ENCODE measurements at places on chromosomes 2 and 18. TPM values are rescaled to one million over a fixed set of nuclear protein-coding genes. Genes with fewer than 3 reads are reported as not detected.
A peak's percentile ranks its signal among the peaks of the same experiment; 100 is the strongest.

The FAM124B gene
- 2.6 TPM for total RNA-seq

The WNT6 gene
- total RNA-seq = 0.48 TPM

The PAPOLG gene
- 17.0 TPM for total RNA-seq

The DSC1 gene
- total RNA-seq = not detected

The MDH1B gene
- 2.0 TPM for total RNA-seq

The MPP4 gene
- 0.29 TPM for total RNA-seq

The SPC25 gene
- total RNA-seq = not detected

The CBLN2 gene
- not detected for total RNA-seq

The CCDC178 gene
- total RNA-seq = 4.6 TPM

- no peaks in the 10 kb centered on the region for H3K4me1 ChIP-seq
- no peak for DNase-seq
- H3K4me3 ChIP-seq = no peak overlapping the region
- H3K27ac ChIP-seq = no peak overlapping the region
- H3K36me3 ChIP-seq = no peaks in the 10 kb centered on the region
- H3K27me3 ChIP-seq = no peaks in the 10 kb centered on the region
These were observed 284.1 kb downstream of the PID1 start for GRCh38 chr2:228986961-228987360.

GRCh38 chr2:27264253-27264752 is 1.5 kb upstream of the SLC30A3 start:
- no peak for DNase-seq
- no peaks in the 10 kb centered on the region for H3K36me3 ChIP-seq
- no peak overlapping the region for H3K27ac ChIP-seq
- peaks cover 16% of the 10 kb centered on the region for H3K4me1 ChIP-seq
- peak overlapping the region; percentile 79 for H3K4me3 ChIP-seq

- H3K4me3 ChIP-seq = no peak overlapping the region
- no peak overlapping the region for H3K27ac ChIP-seq
- no peaks in the 10 kb centered on the region for H3K36me3 ChIP-seq
- H3K4me1 ChIP-seq = no peaks in the 10 kb centered on the region
- no peaks in the 10 kb centered on the region for H3K27me3 ChIP-seq
These were observed 477.8 kb upstream of the GCFC2 start for GRCh38 chr2:76188334-76189008.

DNA sequence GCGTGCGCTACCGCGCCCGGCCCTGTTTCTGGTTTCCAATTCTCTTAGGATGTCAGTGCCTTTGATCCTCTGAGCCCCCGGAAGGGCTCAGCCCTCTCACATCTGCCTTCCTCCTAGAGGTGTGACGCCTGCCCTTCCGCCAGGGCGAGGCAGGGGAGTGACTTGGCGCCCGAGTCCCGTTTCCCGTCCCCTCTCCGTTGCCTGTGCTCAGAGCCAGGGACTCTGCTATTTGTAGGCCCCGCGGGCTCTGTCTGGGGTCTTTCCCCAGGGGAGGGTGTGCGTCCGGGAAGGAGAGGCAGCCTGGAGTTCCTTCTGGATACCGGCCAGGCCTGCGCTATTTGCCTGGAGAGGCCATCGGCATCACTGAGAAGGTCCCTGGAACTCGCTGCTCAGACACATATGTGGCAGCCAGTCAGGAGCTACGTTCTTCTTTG is 103.7 kb upstream of the TAF1B start:
- H3K36me3 ChIP-seq = no peaks in the 10 kb centered on the region
- H3K4me3 ChIP-seq = peak overlapping the region; percentile 31
- no peaks in the 10 kb centered on the region for H3K27me3 ChIP-seq
- DNase-seq = no peak
- no peaks in the 10 kb centered on the region for H3K4me1 ChIP-seq
- H3K27ac ChIP-seq = peak overlapping the region; percentile 64

GRCh38 chr2:239916205-239917124 is 108.7 kb downstream of the NDUFA10 start:
- no peak overlapping the region for H3K27ac ChIP-seq
- no peaks in the 10 kb centered on the region for H3K4me1 ChIP-seq
- no peaks in the 10 kb centered on the region for H3K36me3 ChIP-seq
- no peak for DNase-seq

GRCh38 chr2:162084536-162084935 is 10.5 kb upstream of the DPP4 start:
- H3K4me3 ChIP-seq = no peak overlapping the region
- H3K36me3 ChIP-seq = no peaks in the 10 kb centered on the region

DNA sequence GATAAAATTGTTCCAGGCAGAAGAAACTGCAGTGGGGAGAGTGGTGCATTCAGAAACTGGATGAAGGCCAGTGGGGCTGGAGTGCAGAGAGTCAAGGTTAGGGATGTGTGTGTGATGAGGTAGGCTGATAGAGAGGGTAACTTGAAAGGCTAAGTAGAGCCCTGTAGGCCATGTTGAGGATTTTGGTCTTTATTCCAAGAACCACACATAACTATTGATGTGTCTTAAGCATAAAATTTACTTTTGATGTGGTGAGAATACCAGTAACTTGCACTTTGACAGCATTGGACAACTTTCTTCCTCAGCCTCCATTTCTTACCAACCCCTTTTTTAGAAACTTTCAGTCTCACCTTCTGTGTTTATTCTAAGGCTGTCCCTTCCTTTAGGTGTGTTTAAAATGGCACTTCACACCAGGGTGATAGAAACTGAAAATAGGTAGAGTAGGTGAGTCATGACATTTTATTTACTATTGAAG is 22.6 kb downstream of the MTX2 start:
- H3K4me1 ChIP-seq = no peaks in the 10 kb centered on the region
- H3K27me3 ChIP-seq = no peaks in the 10 kb centered on the region
- no peak for DNase-seq
- no peaks in the 10 kb centered on the region for H3K36me3 ChIP-seq
- no peak overlapping the region for H3K4me3 ChIP-seq
- no peak overlapping the region for H3K27ac ChIP-seq

- H3K27me3 ChIP-seq = no peaks in the 10 kb centered on the region
- H3K4me1 ChIP-seq = no peaks in the 10 kb centered on the region
- H3K4me3 ChIP-seq = no peak overlapping the region
- no peak for DNase-seq
These were observed 161.0 kb downstream of the RNF152 start for GRCh38 chr18:61731693-61732376.

- no peak overlapping the region for H3K4me3 ChIP-seq
- no peak for DNase-seq
- H3K27ac ChIP-seq = no peak overlapping the region
- H3K4me1 ChIP-seq = no peaks in the 10 kb centered on the region
- no peaks in the 10 kb centered on the region for H3K27me3 ChIP-seq
- H3K36me3 ChIP-seq = no peaks in the 10 kb centered on the region
These were observed 124.3 kb upstream of the FOSL2 start for GRCh38 chr2:28268386-28268785.

GRCh38 chr18:5772306-5773105 is 122.8 kb downstream of the TMEM200C start:
- peak overlapping the region; percentile 28 for H3K4me3 ChIP-seq
- H3K36me3 ChIP-seq = no peaks in the 10 kb centered on the region
- H3K27me3 ChIP-seq = no peaks in the 10 kb centered on the region
- DNase-seq = no peak

DNA sequence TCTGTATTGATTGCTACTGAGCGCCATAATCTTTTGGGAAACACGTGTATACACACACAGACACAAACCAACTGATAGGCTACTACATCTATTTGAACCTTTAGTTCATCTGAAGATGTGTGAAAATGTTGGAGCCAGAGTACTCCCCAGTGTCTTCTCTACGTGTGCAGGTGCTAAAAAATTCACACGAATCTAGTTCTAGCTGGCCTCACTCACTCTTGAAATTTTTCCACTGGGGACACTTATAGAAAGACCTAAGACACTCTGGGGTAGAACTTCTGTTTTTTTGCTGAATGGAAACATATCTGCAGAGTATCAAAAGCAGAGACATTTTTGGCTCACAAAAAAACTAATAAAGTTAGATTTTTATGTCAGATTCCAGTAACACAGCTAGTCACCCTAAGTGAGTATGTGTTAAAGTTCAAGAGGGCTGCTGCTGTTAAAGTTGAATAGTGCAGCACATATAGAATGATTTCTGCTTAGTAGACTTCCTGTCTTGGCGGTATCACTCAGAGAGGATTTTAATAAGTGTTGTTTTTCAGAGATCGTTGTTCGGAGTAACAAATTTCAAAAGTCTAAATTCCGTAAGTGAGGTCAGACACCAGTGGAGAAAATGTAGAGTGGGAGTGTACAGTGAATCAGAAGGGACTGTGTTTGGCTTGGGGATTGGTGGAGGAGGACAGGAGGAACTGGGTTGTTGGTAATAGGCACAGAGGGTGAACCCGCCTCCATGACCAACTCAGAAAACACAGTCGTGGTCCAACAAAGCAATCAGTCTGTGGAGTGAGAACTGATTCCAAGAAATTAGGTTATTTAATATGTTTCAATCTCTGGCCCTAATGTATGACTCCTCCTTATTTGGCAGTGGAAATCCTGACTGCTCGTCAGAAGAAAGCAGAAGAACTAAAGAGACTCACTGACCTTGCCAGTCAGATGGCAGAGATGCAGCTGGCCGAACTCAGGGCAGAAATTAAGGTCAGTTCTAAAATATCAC is 43.1 kb downstream of the KCTD18 start:
- H3K27me3 ChIP-seq = no peaks in the 10 kb centered on the region
- H3K4me1 ChIP-seq = no peaks in the 10 kb centered on the region
- no peak for DNase-seq
- no peaks in the 10 kb centered on the region for H3K36me3 ChIP-seq
- H3K27ac ChIP-seq = peak overlapping the region; percentile 84

DNA sequence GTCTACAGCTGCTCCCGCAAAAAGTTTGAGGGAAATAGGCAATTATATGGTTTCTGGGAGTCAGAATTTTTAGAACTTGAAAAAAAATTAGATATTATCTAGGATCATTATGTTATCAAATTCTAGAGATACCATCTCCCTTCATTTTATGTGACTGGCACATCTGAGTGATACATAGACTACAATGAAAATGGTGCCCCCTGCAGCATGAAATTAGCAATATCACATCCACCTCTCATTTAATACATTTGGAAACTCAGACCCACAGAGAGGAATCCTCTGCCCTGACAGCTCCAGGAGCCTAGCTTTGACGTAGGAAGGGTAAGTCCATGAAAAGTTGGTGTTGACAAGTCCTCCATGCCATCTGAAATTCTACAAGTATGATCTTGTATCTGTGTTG is 381.6 kb downstream of the SUCLG1 start:
- no peaks in the 10 kb centered on the region for H3K27me3 ChIP-seq
- no peak overlapping the region for H3K4me3 ChIP-seq
- H3K4me1 ChIP-seq = no peaks in the 10 kb centered on the region
- no peak overlapping the region for H3K27ac ChIP-seq
- DNase-seq = no peak

DNA sequence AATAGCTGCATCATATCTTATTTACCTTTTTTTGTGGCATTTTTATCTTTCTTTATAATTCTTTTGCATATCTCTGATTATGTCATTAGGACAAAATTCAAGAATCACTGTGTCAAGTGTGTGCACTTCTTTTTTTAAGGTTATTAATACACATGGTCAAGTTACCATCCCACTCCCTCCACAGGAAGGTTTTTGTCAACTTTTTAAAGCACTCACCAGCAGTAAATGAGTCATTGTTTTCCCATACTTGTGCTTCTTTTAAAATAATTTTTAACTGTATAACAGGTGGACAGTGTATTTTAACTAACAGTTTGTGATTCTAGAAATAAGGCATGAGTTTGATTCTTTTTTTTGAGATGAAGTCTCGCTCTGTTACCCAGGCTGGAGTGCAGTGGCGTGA is 45.7 kb upstream of the FAM171B start:
- no peak overlapping the region for H3K4me3 ChIP-seq
- no peaks in the 10 kb centered on the region for H3K36me3 ChIP-seq
- no peak for DNase-seq
- no peak overlapping the region for H3K27ac ChIP-seq
- no peaks in the 10 kb centered on the region for H3K4me1 ChIP-seq

DNA sequence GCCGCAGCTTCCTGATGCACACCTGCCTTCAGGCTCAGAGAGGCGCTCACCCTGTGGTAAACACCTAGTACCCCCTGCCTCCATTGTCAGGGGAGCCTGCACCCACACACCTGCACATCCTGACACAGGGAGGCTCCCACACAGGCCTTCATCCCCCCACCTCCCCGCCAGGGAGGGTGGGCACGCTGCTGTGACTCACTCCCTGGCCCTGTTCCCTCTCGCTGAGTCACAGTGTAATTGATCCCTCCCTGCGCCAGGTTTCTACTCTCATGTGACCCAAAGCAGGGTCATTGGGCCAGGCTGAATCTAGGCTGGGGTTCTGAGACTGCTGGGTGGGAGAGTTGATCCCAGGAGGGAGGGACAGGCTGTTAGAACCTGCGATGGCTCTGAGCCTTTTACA is 8.5 kb upstream of the CELF4 start:
- H3K27ac ChIP-seq = no peak overlapping the region
- H3K36me3 ChIP-seq = no peaks in the 10 kb centered on the region
- no peak overlapping the region for H3K4me3 ChIP-seq
- no peak for DNase-seq
- peaks cover 31% of the 10 kb centered on the region for H3K27me3 ChIP-seq

DNA sequence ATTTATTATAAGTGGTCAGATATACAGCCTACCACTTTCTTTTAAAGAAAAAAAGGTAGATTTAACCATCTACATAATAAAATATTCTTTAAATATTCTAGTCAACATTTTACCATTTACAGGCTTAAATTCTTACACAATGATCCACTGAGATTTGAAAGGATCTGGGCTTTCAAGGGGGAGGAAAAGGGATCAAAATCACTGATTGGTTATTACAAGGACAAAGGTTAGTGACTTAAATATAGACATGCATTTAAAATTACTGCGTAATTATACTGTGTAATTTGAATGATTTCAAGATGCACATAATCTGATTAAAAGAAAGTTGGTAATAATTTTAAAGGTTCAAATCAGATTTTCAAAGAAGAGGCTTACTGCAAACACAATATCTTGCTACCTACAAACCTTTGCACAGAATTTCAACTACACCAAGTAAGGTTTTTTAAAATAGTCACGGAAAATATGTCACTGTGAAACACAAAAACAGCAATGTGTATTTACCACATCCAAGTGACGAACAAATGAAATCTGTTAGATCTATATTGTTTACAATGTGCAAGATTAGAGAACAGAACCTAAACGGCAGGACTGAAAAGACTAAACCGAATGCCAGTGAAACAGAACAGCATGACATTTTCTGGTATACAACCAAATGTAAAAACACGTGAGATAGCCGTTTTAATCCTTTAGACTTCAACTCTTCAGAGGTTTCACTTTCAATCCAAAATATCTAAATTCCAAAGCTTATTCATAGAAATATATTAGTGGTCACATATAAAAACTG is 40.8 kb downstream of the RTN4 start:
- H3K4me1 ChIP-seq = peaks cover 24% of the 10 kb centered on the region
- peak overlapping the region; percentile 57 for H3K4me3 ChIP-seq
- no peaks in the 10 kb centered on the region for H3K36me3 ChIP-seq
- DNase-seq = no peak
- peak overlapping the region; percentile 84 for H3K27ac ChIP-seq

- no peak overlapping the region for H3K27ac ChIP-seq
- no peaks in the 10 kb centered on the region for H3K36me3 ChIP-seq
- no peaks in the 10 kb centered on the region for H3K4me1 ChIP-seq
These were observed 1.7 kb upstream of the SMARCAL1 start for GRCh38 chr2:216410550-216410949.

GRCh38 chr2:231707625-231707926 is 749 bp upstream of the PTMA start:
- peak overlapping the region; percentile 96 for H3K4me3 ChIP-seq
- peak; percentile 73 for DNase-seq
- peak overlapping the region; percentile 100 for H3K27ac ChIP-seq
- H3K4me1 ChIP-seq = peaks cover 7% of the 10 kb centered on the region

- no peaks in the 10 kb centered on the region for H3K4me1 ChIP-seq
- no peak overlapping the region for H3K4me3 ChIP-seq
- H3K27ac ChIP-seq = no peak overlapping the region
- H3K27me3 ChIP-seq = no peaks in the 10 kb centered on the region
- no peak for DNase-seq
These were observed 1016.8 kb downstream of the CNTNAP5 start for GRCh38 chr2:125041846-125042245.
